ENCODE measurements at places on chromosomes 7 and 10.
A peak's percentile ranks its signal among the peaks of the same experiment; 100 is the strongest.

- no peak for DNase-seq
These were observed 209.0 kb downstream of the CACNA2D1 start for GRCh38 chr7:82234457-82235049.

DNA sequence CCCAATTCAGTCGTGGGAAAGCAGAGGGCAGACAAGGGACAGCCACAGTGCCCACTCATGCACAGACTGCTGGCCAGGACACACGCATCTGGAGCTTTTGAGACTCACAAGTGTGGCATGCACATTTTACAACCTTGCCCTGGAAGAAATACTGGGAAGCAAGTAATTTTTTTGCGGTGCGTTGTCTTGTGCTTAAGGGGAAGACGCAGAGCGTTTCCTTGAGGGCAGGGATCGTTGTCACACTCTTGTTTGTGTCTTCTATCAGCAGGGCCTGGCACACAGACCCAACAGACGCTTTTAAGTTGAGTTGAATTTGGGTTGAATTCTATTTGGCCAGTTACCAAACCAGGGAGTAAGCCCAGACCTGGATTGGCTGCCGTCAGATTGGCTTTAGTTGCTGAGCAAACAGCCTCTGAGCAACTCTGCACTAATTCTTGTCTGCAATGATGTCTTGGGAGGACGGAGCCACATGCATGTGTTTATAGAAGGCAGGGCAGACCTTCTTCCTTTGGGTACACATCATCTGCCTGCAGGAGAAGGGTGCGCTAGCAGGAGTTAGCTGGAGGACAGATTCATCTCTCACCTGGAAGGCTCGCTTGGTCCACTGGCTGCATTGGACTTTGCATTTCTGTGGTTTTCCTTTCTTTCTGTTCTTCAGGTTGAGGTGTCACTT, 38.4 kb downstream of the IL2RA start:
- DNase-seq: no peak

GRCh38 chr7:135195968-135196629, 15.2 kb downstream of the WDR91 start:
- DNase-seq: no peak

GRCh38 chr7:141433698-141434097, 117.5 kb upstream of the AGK start:
- DNase-seq: no peak

GRCh38 chr10:71899665-71900412, 48.8 kb upstream of the PSAP start:
- DNase-seq: no peak

GRCh38 chr7:65915921-65916657, 43.2 kb downstream of the VKORC1L1 start:
- DNase-seq: no peak

GRCh38 chr7:99844328-99844727, 16.5 kb downstream of the CYP3A43 start:
- DNase-seq: no peak

DNA sequence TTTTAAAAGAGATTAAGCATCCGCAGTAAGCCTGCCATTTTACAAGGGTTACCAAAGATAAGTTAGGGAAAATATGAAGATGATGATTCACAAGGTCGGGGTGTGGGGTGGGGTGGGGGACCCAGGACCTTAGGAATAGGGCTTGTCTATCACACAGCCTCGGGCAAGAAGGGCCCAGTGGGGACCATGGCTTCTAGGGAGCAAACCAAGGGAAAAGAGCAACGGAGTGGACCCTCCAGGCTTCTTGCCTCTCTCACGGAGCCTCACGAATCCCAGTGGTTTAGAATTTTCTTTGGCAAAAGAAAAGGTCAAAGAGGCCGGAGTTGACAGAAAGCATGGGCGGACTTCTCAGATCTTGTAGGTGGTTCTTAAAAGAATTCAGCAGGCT, 1.3 kb downstream of the PRKCQ start:
- DNase-seq: no peak

GRCh38 chr10:85527616-85528317, 838.8 kb downstream of the GRID1 start:
- DNase-seq: no peak

DNA sequence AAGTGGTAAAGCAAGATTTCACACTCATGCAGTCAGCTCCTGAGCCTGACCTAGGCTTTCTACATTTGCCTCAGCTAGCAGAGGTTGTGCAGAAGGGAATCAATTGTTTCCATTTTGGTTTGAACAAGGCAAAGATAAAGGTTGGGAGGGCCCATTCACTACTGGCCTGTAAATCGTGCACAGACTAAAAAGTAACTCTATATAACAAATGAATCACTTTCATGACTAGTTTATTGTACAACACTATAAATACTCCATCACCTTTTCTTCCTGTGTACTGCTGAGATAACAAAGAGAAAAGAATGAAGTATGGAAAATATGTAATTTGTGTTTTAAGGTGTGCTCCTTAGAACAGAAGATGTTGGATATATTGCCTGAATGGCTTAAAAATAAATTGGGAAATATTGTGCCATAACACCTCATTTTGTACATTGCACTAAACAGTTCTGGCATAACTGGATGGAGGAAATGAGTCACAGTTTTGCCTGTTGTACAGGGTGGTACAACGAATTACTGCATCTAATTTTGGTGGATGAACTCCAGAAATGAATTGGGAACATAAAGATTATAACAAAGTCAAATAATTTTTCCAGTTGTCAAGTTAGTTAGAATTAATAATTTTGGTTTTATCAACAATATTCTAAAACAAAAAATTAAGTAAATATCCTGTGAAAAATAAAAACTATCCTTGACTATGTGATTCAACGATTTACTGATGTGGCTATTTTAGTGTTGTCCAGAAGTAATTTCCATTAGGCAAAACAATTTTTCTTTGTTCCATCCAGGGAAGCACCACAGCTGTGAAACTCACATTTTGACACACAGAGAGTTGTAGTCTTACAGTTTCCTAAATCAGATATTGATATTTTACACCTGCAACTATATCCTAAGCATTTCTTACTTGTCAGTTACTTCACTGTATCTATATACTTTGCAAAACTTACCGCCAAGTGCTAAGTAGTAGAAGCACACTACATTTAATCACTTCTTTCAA, 18.0 kb downstream of the SEMA3C start:
- DNase-seq: no peak

DNA sequence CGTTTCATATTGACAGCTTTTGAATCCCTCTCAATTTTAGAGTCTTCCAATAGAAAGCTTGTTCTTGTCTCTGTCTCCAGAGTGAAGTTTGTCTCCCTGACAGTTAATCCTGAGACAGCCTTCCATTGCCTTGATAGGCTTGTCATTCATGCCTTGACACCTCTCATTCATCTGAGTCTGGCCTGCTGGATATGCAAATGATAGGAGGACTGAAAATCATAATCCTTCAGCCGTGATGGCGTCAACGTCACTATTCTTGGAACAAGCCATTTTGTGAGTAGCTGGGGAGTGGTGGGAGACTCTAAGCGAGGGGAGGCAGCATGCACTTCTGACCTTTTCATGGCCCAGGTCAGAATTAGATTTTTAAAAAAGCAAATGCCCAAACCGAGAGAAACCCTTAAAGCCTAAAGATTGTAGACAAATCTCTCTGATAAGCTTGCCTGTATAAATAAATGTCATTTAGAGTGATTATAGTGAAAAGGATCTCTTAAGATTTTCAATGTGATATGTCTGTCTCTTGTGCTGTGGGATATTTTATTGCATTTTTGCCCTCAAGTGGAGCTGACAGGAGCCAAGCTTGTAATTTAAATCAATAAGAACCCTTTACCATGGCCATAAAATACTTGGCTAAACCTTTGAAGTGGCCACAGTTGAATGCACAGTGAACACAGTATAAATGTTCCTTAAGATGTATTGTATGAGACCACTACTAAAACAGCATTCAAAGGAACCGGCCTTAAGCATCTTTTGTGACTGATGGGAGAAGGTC, 148.8 kb downstream of the SNX10 start:
- DNase-seq: no peak

GRCh38 chr10:132129431-132129830, 57.3 kb upstream of the DPYSL4 start:
- DNase-seq: no peak

- no peak for DNase-seq
These were observed 10.8 kb downstream of the KCNH2 start for GRCh38 chr7:150967349-150967748.

- no peak for DNase-seq
These were observed 59.6 kb upstream of the SEMA3E start for GRCh38 chr7:83708531-83708930.

DNA sequence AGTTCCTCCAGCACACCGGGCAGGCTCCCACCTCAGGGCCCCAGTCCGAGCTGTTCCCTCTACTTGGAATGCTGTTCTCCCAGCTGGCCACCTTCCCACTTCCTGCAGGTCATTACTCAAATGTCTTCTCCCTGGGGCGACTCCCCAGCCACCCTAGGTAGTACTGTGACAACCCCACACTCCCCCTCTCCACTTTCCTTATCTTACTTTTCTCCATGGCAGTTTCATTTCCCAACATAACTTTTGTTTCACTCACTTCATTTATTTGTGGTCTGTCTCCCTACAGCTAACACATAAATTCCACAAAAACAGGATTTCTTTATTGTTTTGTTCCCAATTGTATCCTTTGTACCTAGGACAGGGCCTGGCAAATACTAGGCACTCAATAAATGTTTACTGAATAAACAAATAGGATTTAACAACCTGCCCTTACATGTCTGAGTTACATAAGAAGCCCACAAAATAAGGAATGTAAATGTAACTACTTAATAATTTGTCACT, 76.5 kb downstream of the JAZF1 start:
- DNase-seq: no peak

- no peak for DNase-seq
These were observed 46.3 kb downstream of the TAS2R16 start for GRCh38 chr7:122949186-122949585.

GRCh38 chr7:44750921-44751571, 2.4 kb downstream of the ZMIZ2 start:
- no peak for DNase-seq

- DNase-seq: peak; percentile 97
These were observed 21.2 kb downstream of the ATP6V1F start for GRCh38 chr7:128883622-128884448.

DNA sequence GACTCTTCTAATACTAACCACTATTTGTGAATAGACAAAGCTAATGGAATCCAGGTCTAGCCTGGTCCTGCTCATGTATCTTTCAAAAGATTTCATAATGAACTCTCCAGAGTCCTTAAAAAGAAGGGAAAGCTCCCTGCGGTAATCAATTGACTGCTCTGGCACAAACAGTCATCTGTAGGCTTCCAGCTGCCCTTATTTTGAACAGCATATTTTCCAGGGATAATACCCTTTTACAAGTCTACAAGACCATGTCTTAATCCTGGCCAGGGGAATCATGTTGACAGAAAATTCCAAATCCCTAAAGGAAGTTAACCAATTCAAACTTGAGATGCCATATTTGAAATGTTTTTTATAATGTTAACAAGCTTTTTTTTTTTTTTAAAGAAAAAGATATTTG, 34.6 kb downstream of the ADAM12 start:
- DNase-seq: no peak

DNA sequence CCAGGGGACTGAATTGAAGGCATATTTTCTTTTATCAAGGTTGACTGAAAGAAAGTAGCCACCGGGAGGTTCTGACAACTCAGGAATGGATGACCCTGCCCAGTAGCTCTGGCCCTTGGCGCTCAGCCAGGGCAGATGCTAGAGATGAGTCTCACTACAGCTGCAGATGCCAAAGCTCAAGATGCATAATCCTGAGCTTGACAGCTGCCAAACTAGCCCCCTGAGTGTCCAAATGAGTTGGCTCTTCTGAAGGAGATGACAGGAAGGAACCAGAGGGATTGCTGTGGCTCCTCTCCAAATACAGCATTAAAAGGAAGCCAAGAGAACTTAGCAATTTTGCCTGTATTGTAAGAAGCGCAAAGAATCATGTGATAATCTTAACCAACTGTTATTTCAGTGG, 78.4 kb downstream of the NXPH1 start:
- DNase-seq: no peak

GRCh38 chr7:142384493-142384922, 126.7 kb upstream of the PRSS58 start:
- DNase-seq: peak; percentile 40

GRCh38 chr10:11232222-11232961, 214.7 kb downstream of the CELF2 start:
- no peak for DNase-seq

DNA sequence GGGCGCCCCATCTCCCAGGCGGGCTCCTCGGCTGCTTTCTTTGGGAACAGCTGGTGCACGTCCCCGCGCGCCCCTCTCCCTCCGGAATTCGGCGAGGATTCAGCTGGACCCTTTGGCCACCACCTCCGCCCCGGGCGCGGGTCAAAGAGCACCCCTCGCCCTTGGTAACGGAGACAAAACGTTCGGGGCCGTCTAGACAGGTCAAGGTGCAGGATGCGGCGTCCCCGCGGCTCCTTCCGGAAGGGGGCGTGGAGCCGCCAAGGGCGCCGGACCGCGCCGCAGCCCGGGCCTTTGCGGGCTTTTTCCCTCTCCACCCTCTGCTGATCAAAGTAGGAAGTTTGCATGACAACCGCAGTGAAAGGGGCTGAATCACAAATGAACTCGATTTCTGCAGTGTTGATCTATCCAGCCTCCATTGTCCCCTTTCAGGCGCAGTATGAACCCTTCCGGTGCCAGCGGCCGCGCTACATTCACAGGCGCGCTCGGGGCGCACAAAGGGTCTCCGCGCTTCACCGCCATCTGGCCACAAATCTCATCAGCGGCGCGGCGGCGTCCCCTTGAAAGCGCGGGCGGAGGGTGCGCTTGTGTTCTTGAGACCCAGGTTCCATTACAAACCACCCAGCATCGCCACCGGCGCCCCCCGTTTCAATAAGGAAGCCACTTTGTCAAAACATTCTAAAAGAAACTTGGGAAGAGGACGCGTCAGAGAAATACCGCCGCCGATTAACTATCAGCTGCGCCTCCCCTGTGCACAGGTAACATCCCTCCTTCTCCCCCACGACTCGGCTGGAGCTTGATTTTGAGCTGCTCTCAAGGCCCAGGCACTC, 36.4 kb downstream of the CNPY1 start:
- DNase-seq: no peak

DNA sequence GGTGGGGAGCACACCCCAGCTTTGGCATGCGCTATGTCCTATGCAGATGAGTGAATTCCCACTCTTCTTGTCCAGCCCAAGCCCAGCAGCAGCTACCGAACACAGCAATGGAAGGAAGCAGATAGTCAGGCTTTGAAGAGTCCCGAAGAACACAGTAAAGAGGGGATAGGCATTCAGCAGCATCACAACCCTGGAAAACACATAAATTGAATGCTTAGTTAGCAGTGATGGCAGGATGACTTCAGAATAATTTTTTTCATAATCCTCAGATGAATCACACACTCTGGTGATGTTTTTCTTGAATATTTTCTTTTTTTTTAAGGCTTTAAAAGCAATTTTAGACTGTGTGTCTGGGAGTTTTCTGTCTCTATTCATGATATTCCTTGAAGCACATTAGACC, 95.8 kb downstream of the CFAP58 start:
- DNase-seq: no peak

- DNase-seq: no peak
These were observed 11.2 kb downstream of the USP6NL start for GRCh38 chr10:11600280-11600679.

All from H54 (cell line).